ENCODE measurements at places on chromosomes 5 and 9.

DNA sequence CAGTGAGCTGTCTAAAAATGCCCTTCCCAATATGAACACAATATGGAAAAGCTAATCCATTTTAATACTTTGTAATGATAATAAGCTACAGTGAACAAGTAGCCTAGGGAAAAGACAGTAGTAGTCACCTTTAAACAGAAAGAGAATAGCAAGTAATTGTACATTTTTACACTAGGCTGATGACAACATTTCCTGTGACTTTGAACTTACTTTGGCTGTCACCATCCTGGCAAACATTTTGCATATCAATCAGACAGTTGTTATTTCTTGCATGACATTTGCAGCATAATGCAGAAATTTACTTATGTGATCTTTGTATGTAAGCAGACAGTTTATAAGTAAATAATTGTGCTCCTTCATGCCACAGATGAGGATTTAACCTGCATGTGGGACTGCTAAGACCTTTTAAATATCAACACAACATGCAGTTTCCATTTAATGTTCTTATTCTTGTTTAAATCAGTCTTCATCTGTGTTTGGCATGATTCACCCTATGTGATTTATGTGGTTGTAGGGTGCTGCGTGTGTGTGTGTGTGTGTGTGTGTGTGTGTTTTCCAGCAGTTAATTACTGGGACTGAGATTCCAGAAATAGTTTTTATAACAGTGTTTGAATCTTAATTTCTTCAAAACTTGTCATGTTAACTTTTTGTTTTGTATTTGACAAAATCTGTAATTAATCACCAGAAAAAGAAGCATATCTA is 997.1 kb upstream of the ARRDC3 start:
- no peak for DNase-seq

DNA sequence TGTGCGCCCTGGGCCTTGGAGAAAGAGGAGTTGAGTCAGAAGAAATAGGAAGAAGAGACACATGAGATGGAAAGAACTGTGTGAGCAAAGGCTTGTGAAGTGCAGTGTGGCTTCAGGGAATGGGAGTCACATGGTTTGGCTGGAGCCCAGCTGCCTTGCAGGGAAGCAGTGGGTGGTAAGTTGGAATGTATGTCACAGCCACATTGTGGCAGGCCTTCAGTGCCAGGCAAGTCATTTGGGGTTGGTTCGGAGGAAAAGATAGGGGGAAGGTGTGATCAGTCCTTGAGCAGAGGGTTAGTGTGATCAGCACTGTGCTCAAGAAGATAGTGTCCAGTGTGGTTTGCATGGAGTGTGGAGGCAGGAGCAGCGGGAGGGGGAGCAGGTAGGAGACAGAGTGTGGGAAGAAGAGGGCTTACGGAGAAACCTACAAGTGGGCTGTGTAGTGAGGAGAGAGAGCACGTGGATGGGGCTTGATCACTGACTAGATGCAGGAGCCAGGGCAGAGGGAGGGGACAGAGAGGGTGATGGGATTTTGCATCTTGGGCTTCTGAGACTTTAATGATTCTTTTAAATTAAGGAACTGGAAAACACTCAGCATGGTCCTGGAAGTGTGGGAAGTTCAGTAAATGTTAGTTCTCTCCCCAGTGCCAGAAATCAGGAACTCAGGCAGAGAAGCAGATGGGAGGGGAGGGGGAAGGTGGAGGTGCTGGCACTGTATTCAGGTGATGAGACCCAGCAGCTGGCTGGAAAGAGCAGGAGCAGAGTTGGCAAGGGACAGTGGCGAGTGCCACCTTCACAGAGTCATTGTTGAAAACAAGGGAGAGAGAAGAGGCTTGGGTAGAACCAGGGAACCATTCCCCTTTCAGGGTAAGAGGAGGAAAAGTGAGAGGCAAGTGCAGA is 46.6 kb downstream of the ARHGAP26 start:
- no peak for DNase-seq

GRCh38 chr5:146588331-146589027 is 72.5 kb upstream of the GPR151 start:
- no peak for DNase-seq

DNA sequence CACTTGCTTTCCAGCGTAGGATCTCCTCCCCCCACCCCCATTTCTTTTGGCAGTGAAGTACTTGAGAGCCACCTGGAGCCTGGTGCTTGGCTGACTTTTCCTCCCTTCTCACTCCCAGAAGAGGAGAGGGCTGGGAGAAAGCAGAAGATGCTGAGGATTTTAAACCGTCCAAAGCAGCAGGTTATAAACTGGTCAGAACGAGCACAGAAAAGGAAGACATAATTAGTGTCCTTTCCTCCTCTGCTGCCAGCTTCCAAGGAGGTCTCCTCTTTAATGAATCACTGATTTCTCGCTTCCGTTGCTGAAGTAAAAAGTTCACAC is 563 bp upstream of the FGF10 start:
- no peak for DNase-seq

DNA sequence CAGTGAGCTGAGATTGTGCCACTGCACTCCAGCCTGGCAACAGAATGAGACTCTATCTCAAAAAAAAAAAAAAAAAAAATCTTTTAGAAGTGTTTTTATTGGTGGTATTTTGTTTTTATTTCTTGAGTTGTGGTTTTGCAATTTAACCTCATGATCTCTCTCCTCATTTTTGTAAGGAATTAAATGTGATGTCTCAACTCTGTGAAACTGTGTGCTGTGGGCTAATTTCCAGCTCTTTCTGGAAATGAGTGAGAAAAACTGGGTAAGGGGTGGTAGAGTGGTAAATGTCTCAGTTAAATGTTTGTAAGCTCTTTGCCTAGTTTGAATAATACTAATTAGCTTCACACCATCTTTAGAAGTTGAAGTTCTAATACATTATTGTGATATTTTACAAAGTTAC is 29.0 kb downstream of the ACO1 start:
- no peak for DNase-seq

DNA sequence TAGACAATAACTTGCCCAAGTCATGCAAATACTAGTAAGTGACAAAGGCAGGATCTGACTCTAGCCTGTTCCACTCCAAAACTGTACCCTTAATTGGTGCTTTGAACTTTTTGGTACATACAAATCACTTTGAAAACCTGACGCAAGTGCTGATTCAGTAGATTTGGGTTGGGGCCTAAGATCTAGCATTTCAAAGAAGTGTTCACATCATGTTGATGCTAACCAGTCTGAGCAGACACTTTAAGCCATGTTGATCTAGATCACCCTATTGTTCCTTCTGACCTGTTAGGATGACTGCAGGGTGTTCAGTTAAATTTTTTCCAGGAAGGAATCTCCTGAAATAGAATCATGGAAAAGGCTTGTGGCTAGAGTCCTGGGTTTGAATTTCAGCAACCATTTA is 57.7 kb upstream of the CPEB4 start:
- no peak for DNase-seq

DNA sequence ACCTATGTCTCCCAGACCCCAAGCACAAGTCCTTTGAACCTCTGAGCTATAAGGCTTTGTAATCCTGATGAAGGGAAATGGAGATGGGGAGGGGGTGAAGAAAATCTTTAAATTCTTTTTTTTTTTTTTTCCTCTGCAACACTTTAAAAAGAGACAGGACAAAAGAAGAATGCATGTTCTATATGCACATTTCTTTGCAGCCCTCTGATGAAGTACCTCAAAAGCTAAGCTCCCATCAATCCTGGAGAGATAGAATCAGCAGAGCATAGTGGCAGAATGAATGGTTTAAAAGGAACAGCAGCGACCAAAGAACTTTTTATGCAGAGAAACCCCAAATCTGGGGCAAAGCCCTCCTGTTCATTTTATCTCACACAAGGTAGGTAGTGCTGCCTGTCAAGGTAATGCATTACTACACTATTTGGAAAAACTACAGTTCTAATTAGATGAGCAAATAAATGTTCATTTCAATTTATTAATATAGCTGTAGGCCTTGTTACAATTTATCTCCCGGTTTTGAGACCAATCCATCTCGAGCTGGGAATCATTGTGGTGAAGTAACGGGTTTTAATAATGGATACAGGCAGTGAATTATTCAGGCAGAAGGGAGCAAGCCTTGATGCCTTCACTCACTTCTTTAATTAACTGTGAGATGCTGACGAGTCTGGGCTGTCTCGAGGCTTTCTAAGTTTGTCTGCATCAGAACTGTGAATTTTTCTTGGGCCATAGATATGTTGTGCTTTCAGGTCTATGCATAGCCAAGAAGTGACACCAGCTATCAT is 173.5 kb upstream of the ZNF608 start:
- DNase-seq, result no peak

DNA sequence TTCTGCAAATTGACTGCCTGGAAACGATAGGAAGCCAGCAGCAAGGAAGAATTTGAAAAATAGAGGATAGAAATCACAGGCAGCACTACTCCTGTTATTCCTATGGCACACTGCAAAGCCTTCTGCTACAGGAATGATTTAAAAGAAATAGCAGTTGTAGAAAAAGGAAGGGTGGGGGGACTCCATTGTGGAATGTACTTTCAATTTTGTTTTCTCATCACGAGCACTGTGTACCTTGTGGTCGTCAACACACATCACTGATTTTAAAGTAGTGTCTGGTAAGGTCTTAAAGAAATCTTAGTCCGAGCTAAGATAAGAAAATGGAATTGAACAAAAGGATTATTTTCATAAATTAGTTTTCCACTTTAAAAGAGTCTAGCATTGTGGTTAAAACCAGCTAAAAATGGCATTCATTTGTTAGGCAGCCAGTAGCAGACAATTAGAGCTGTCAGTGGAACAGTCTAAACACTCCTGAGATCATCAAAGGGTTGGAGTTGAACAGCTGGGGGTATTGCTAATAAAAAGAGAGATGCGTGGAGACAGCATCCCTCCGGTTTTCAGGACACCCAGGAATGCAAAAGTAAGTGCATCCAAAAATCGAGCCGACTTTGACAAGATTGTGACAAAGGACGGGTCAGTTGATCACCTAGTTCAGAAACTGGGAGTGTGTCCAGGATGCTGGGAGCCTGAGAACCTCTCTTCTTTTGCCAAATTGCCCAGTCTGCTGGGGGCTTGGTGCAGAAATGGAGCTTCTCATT is 97.8 kb upstream of the WWC1 start:
- no peak for DNase-seq
